ENCODE measurements at places on chromosomes 16 and 17.

GRCh38 chr16:83248735-83249463 is 558.9 kb upstream of the HSBP1 start:
- no peak for DNase-seq

DNA sequence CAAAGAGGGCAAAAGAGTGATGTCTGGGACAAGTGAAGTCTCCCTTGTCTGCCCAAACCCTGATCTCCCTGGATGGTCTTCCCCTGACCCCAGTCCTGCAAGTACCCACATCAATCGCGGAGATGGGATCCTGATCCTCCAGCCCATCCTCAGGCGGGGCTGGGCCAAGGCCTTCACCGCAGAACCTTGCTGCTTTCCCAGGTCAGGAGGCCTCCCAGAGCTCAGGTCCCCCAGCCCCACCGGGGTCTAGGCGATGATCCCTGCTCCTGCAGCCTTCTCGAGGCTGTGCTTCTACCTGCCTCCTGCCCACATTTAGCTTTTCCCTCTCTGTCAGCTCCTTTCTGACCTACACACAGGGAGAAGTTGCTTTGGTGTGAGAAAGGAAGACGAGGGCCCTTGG is 6.3 kb downstream of the SLC12A4 start:
- DNase-seq, result no peak

GRCh38 chr16:19179546-19180490 is 11.8 kb downstream of the SYT17 start:
- DNase-seq, result peak; percentile 21

GRCh38 chr17:63041251-63041650 is 75.2 kb downstream of the TANC2 start:
- no peak for DNase-seq

DNA sequence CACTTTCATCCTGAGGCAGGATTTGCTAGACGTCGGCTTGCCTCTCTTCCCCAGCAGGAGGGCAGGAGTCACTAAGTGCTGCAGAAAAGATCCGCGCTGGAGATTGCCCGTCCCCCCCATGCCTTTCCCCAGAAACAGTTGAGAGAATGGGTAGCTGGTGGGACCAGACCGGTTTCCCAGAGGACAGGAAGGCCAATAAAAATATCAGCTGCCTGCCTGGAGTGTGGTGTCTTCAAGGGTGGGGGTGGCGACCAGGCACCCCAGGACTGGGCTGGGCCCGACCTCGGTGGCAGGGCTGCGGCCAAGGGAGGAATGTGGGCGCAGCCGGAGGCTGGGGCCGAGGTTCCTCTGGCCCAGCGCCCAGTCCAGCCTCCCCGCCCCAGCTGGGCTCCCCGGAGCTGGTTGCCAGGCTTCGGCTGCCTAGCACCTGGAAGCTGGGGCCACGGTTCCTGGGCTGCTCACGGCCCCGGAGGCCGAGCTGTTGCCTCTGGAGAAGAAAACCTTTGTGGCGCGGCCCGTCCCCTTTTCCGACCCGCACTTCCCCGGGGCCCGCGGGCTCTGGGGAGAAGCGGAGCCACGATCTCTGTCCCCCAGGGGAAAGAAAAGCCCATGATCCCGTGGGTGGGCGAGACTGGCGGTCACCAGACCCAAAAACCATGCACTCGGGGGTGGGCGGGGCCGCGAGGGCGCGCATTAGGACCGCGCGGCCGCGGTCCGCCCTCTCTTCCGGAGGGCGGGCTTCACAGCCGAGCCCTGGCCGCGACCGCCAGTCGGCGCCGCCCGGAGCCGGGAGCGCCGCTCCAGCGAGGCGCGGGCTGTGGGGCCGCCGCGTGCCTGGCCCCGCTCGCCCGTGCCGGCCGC is at the start of gene TRAF4:
TRAF4 (plus strand) TSS at position 769 of the 861 bp plus-strand sequence. CDS start 102 bp downstream, outside the sequence.
- DNase-seq, result peak; percentile 56

Measured in CD4-positive, alpha-beta T cell treated with Interleukin-4 for 4 hours (primary cell).